ENCODE measurements at places on chromosomes 1 and 21. TPM values are rescaled to one million over a fixed set of nuclear protein-coding genes. Genes with fewer than 3 reads are reported as not detected.

SYCP1 gene
- not detected for total RNA-seq

FLG2 gene
- total RNA-seq = not detected

AK4 gene
- 59.7 TPM for total RNA-seq

LRRC7 gene
- 14.3 TPM for total RNA-seq

- no peak for DNase-seq
Observed at GRCh38 chr21:33132054-33132453, 62.1 kb downstream of the OLIG1 start.

- no peak for DNase-seq
Observed at GRCh38 chr21:9750341-9751086, 770.9 kb upstream of the TPTE start.

DNA sequence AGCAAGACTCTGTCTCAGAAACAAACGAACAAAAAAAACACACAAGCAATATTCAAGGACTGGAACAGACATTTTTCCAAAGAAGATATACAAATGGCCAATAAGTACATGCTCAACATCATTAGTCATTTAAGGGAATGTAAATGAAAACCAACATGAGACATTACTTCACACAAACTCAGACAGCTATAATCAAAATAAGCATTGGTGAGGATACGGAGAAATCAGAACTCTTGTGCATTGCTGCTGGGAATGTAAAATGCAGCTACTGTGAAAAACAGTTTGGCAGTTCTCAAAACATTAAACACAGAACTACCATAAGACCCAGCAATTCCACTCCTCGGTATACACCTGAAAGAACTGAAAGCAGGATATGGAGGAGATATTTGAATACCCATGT is 15.4 kb downstream of the NOL9 start:
- no peak for DNase-seq

- peak; percentile 18 for DNase-seq
Observed at GRCh38 chr1:4027492-4028138, 127.5 kb upstream of the C1orf174 start.

Data from right atrium auricular region (tissue), 2 donors.